ENCODE measurements at places on chromosomes 5 and 9.

- no peak for DNase-seq
Observed at GRCh38 chr5:98144116-98144515, 629.3 kb upstream of the RGMB start.

DNA sequence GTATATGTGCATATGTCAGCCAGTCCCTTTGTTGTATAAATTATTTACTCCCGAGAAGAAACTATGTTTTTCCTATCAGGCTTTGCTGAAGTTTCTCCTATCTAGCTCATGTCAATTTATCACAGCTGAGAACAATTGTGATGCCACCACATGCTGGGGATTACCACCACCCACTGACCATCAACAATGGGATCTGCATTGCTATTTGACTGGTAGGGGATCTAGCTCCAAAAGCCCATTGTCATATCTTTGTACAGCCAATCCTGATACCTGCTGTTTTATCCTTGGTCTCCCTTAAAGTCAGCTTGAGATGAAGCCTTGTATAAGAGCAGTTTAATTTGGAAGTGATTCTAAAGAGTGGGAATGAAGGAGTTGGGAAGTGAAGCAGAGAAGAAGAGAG is 53.9 kb upstream of the KCNN2 start:
- no peak for DNase-seq

- DNase-seq = peak; percentile 47
Observed at GRCh38 chr5:149434162-149435014, 55.3 kb upstream of the IL17B start.

GRCh38 chr5:321726-322251 is 275 bp downstream of the AHRR start:
- DNase-seq = no peak

GRCh38 chr5:114148253-114148652 is 213.6 kb upstream of the KCNN2 start:
- DNase-seq = no peak

DNA sequence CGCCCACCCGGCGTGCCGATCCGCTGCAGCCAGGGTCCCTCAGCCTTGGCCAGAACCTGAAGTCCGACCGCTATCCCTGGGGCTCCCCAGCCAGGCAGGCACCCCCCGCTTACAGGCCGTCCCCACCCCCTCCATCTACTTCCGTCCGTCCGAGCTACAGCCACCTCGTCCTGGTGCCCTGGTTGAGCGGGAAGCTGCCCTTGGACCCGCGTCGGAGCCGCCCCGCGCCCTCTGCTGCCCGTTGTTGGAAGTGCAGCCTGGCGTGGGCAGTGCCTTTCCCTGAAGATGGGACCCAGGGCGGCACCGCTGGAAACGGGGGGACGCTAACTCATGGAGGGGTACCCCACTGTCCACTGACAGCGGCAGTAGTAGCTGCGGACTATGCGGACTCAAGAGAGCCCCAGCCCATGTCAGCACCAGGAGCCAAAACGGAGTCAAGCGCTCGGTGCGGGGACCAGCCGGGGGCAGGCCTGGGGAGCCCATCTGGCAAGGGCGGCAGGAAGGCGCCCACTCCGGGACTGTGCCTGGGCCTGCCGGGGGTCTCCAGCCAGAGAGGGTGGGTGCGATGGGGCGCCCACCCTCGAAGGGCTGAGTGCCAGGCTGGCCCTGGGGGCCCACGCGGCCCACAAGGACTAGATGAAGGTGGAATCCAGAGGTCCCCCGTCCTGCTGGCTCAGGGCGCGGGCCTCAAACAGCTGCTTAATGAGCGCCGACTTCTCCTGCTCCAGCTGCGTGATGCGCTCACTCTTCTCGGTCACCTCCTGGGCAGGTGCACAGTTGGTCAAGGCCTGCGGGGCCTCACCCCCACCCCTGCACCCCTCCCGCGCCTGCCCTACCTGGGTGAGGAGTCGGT is 6.1 kb downstream of the SAPCD2 start:
- peak; percentile 70 for DNase-seq

GRCh38 chr5:61232490-61233050 is 70.3 kb upstream of the SMIM15 start:
- no peak for DNase-seq

GRCh38 chr5:72530196-72530595 is 23.0 kb upstream of the ZNF366 start:
- no peak for DNase-seq

- DNase-seq = peak; percentile 31
Observed at GRCh38 chr9:126490871-126491567, 122.7 kb upstream of the LMX1B start.

DNA sequence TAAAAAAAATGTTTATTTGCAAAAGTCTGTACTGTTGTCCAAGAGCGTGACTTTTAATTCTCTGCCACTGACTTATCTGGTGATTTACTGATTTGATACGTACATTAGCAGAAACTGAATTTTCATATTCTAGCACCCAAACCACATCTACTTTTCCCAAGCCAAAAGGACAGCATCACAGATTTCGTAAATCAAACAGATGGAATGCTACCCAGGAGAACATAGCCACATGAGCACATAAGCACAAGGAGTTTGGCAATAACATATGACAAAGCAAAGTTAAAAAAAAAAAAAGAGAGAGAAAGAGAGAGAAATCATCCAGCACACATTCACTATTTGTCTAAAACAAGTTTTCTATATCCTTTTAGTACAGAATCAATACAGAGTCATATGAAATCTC is 83.7 kb downstream of the HINT1 start:
- no peak for DNase-seq

DNA sequence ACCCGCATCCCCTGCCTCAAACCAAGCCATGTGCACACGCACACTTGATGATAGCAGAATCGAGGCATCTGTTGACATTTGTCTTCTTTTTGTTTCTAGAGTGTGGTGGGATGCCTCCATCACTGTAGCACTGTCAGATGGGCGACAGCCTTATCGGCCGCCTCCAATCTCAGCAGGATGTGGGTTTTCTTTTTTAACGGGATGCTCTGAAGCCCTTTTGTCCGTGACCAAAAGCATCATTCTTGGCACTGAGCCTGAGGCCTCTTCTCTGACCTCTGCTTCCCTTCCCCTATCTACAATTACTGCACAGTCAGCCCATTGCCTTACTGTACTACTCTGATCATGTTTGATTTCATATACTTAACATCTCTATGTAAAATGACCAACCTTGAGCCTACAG is 78.3 kb downstream of the LMNB1 start:
- no peak for DNase-seq

GRCh38 chr9:129464972-129465833 is 155.7 kb downstream of the C9orf50 start:
- no peak for DNase-seq

DNA sequence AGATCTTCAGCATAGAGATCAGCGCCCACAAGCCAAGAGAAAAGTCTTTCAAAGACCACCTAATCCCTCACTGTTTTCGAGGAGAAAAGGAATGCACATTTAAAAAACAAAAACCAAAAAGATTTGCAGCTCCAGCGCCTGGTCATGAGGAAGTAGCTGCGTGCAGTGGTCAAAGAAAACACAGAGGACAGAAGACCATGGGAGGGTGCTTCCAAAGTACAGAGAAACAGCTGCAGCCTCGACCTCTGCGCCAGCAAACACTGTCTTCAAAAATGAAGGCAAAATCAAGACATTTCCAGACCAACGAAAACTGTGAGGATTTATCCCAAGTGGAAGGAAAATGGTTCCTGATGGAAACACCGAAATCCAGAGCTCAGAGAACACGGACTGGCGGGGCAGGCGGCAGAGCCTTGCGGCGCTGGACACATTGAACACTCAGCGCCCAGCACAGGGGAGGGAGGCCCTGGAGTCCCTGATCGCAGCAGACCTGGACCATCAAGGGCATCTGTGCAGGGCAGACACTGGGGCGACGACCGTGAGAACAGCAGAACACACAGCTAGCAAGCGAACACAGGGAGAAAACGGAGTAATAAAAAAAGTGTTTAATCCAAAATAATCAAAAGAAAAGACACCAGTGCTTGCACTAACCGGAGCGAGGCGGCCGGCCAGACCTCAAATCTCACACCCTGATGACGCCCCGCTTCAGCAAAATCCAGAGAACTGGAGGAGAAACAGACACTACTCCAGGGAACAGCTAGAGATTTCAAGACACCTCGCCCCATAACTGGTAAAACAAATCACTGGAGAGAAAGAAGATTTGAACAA is 12.6 kb upstream of the SLC12A7 start:
- no peak for DNase-seq

GRCh38 chr5:130213607-130214006 is 309.3 kb downstream of the CHSY3 start:
- no peak for DNase-seq

- DNase-seq = no peak
Observed at GRCh38 chr5:78102500-78102899, 192.0 kb downstream of the AP3B1 start.

DNA sequence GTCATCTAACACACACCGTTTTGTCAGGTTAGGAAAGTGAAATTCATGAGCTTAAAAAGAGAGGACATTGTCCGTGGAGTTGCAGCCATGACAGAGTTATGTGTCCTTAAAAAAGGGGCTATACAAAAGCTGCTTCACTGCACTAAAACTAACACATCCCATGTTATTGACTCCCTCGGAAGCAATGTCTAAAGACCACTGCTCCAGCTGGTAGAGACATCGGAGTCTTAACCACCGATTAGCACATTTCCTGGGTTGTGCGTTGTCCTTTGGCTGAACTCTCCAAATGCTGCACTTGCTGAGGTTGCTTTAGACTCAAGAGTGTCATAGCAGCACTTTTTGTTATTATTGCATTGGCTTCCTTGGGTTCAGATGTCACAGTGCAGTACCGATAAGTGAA is 128.3 kb upstream of the C9orf72 start:
- no peak for DNase-seq

DNA sequence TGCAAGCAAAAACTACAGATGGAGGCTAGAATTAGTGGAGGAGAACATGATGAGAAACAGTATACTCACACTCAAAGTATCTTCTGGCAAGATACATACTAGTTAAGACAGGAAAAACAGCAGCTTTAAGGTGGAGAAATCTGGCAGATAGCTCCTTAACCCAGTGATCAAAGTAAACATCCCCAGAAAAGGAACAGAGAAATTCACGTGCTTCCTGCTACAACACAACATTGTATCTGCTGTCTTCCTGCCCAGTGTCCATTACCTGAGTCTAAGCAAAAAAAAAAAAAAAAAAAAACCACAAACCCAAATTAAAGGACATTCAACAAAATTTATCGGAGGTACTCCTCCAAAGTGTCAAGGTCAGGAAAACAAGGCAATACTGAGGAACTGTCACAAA is 38.4 kb downstream of the ROR2 start:
- DNase-seq = no peak

DNA sequence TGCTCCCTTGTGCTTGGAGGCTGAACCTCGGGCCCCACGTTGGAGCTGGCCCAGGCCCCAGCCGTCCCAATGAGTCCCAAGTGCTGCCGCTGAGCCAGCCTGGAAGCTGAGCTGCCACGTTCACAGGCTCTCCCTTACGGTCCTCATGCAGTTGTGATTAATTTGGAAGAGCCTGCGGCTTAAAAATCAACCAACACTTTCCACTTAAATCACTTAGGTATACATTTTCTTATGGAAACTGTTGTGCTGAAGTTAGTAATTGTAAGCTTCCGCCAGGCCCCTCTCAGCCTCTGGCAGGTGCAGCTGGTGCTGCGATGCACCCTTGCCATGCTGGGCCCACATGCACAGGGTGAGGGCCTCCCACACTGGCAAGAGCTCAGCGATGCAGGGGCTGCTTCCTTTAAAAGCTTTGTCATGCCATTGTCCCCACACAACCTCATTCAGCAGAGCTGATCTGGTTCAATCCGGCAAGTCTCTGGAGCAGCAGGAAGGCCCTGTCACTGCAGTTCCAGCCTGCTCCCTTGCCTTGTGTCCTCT is 61.0 kb downstream of the IPPK start:
- DNase-seq = no peak

DNA sequence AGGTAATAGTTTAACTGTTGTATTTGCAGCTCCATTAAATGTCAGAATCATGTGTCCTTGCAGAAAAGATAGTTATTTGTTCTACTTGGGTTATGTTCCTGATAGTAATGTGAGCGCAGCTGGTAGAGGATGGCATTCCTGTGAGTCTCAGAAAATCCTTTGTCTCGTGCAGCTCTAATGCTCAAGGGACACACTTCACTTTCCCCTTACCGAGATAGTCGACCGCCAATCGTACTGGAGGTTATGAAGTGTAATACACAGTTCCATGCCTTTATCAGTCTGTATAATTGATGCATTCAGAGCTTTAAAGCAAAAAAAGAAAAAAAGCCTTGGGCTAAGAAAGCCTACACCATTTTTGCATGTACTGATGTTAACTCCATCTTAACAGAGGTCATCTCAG is 60.2 kb upstream of the SRP19 start:
- DNase-seq = no peak

- no peak for DNase-seq
Observed at GRCh38 chr9:132578367-132578932, 4.0 kb upstream of the BARHL1 start.

GRCh38 chr9:93267091-93267541 is 83.2 kb downstream of the WNK2 start:
- no peak for DNase-seq

DNA sequence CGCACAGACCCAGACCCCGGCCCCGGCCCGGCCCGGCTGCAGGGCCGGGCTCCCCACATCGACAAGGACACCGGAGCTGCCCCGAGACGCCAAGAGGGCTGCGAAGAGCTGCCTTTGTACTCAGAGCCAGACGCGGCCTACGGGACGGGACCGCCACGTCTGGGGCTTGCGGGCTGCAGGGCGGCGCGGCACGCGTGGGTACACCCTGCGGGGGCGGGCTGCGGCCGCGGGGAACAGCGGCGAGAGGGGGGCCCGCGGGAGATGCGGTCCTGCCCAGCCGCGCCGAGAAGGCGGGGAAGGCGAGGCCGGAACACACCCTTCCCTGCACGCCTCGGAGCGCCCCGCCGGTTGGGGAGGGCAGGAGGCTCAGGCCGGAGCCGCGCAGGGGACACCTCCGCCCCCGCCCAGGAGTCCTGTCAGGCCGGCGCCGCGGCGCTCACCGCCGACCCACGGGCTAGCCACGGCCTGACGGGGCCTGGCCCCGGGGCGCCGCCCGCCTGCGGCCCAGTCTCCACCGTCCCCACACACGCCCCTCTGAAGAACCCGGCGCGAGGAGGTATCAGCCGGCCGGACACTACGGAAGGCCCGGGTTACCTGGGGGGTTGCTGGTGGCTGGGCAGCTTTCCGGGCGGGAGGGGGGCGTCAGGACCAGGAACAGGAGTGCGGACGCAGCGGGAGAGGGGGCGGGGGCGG is 478 bp downstream of the RAB14 start:
- peak; percentile 50 for DNase-seq

GRCh38 chr5:113806250-113806649 is 292.8 kb downstream of the YTHDC2 start:
- DNase-seq = no peak

GRCh38 chr5:43119771-43120170 is 943 bp upstream of the ZNF131 start:
- no peak for DNase-seq

Data from stimulated activated CD4-positive, alpha-beta T cell treated with anti-CD3 and anti-CD28 coated beads, Interleukin-12 subunit alpha, Interleukin-12 subunit beta, amount 100 ng/mL, for 4 hours (primary cell).